ENCODE measurements at places on chromosomes 2 and 18. TPM values are rescaled to one million over a fixed set of nuclear protein-coding genes. Genes with fewer than 3 reads are reported as not detected.

Gene MGAT4A
- 27.2 TPM for total RNA-seq

GRCh38 chr2:42858140-42859005 lies 66.0 kb upstream of the HAAO start:
- no peak for DNase-seq

GRCh38 chr2:48529194-48529593 lies 760 bp upstream of the STON1 start:
- DNase-seq: no peak

GRCh38 chr2:215441560-215442400 lies 5.9 kb upstream of the FN1 start:
- no peak for DNase-seq

Gene NFATC1
- total RNA-seq: 20.3 TPM
